ENCODE measurements at places on chromosomes 4 and X.

DNA sequence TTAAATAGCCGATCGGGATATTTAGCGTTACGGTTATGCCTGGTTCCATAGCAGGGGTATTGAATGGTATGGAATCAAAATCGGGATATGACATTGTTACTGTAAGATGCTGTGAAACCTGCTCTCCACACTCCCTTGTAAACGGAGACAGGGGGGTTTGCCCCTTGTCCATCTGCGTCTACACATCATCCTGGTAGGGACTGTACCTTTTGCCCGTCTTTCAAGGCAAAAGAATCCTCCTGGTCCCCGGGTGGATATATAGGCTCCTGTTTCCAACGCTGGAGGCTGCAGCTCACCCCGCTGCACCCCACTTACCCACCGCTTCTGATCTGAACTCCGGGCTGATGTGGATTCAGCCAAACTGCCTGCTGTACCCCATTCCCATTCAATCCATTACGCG, 189.1 kb downstream of the SHOX start:
- DNase-seq = no peak

GRCh38 chr4:173051716-173052115, 116.9 kb upstream of the GALNT7 start:
- no peak for DNase-seq

DNA sequence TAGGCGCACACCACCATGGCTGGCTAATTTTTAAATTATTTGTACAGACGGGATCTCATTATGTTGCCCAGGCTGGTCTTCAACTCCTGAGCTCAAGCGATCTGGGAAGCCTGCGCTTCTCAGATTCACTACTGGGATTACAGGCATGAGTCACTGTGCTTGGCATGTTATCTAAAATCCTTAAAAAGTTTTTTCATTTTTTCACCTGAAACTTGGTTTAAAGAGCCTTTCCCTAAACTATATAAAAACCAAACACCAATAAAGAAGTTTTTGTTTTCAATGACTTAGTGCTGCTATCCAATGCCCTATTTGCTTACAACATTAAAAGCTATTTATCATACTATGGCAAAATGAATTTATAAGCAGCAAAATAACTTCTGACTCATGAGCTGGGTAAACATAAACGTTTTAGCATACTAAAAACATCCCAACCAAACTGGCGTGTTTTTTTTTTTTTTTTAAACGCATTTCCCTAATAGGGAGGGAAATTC, 127.8 kb downstream of the UBE2K start:
- no peak for DNase-seq

- no peak for DNase-seq
Observed at GRCh38 chr4:68617003-68617698, 41.0 kb upstream of the UGT2B17 start.

- DNase-seq = no peak
Observed at GRCh38 chr4:94371290-94371689, 28.7 kb upstream of the HPGDS start.

GRCh38 chr4:40763228-40763716, 13.5 kb downstream of the NSUN7 start:
- DNase-seq = peak; percentile 37

GRCh38 chr4:184097241-184097605, 120.5 kb downstream of the ENPP6 start:
- DNase-seq = no peak

DNA sequence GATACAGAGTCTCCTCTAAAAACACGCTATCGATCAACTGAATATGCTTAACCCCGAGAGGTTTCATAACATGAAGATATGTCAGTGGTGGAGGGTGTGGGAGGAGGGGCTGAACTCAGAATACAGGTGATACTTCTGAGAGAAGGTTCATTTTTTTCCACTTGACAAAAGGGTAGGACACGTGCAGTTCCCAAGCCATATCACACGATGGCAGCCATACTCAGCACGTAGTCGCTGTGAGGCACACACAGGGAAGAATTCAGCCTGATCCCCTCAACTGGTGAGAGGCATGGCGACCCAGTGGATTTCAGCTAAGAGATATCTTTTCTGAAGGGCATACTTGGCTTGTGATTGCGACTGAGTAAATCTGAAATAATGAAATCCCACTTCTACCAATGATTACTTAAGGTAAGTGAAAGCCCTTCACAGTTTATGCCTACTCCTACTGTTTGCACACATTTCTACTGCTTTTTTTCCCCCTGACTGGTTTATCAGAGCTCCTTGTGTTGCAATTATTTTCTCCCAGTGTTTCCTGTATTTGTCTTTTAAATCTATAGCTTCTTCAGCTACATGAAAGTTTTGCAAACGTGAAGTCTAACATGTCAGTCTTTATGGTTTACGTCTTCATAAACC, 133.1 kb downstream of the CORIN start:
- DNase-seq = peak; percentile 35

- DNase-seq = peak; percentile 51
Observed at GRCh38 chr4:100935090-100935489, 412.2 kb downstream of the PPP3CA start.

DNA sequence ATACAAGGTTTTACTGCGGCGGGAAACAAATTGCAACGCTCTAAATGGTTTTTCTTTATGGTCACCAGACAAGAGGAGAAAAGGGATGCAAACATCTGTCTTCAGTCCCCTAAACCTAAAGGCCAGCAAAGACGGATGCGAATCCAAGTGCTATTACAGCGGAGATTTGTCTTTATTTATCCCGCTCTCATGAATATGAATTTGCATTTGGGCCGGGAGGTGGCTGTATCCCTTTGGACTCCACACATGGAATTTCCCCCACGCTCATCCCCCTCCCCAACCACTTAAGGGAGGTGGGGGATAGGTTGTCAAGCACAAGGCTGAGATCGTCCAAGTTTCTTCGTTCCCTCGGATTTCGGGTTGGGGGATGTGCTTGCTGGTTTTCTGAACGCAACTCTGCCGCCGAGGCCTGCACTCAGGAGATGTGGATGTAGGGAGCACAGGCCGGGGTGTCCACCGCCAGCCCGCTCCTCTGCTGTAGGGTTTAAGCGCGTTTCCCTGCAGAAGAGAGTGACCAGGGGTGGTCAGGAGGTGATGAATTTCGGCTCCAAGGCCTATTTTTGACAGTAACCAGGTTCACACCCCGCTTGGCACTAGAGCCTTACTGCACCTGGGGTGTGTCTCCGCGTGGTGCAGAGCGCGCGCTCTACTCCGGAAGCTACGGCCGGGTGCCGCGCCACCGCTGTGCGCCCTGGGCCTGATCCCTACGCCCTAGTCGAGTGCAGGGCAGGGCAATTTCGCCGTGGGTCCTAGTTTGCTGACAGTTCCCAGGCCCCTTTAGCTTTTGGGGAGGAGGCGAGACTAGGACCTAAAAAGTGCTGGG, 2.3 kb upstream of the PHOX2B start:
- no peak for DNase-seq

DNA sequence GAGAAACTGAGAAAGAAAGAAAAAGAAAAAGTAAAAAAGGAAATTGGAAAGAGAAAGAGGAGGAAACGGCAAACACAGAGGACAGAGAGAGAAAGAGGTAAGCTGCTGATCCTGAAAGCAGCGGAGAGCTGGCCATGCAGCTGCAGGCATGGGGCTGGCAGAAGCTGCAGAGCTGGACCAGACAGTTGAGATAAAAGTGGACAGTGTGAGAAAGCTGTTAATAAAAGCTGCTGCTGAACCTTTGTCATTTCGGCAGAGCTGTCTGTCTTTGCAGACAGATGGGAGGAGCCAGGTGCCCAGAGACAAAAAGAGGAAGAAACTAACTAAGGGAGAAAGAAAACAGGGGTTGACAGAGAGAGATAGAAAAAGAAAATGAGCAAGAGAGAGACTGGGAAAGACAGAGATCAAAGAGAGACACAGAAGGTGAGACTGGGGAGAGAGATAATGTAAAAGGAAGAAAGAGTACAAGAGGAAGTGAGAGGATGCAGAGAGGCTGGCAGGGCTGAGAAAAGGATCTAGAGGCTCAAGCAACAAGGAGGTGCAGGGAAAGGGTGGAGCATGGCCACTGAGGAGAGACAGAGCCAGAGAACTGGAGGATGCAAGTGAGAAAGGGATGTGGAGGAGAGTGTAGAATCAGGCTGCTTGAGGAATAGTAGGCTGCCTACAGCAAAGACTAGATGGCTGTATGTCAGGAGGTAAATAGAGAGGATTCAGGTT, 376.8 kb upstream of the FGF16 start:
- peak; percentile 1 for DNase-seq

GRCh38 chr4:108314900-108315589, 146.3 kb upstream of the LEF1 start:
- DNase-seq = no peak

GRCh38 chr4:141425124-141425523, 204.4 kb downstream of the ZNF330 start:
- no peak for DNase-seq

- no peak for DNase-seq
Observed at GRCh38 chr4:4437798-4438470, 51.0 kb downstream of the NSG1 start.

- no peak for DNase-seq
Observed at GRCh38 chr4:912548-913279, 19.4 kb downstream of the GAK start.

- no peak for DNase-seq
Observed at GRCh38 chrX:23864742-23865326, 42.9 kb downstream of the APOO start.

- no peak for DNase-seq
Observed at GRCh38 chr4:130008461-130008860, 912.5 kb downstream of the C4orf33 start.

- DNase-seq = peak; percentile 42
Observed at GRCh38 chr4:112361181-112361791, 64.1 kb downstream of the ALPK1 start.

GRCh38 chr4:94377294-94377693, 34.7 kb upstream of the HPGDS start:
- DNase-seq = no peak
